ENCODE measurements at places on chromosomes 4 and X.

DNA sequence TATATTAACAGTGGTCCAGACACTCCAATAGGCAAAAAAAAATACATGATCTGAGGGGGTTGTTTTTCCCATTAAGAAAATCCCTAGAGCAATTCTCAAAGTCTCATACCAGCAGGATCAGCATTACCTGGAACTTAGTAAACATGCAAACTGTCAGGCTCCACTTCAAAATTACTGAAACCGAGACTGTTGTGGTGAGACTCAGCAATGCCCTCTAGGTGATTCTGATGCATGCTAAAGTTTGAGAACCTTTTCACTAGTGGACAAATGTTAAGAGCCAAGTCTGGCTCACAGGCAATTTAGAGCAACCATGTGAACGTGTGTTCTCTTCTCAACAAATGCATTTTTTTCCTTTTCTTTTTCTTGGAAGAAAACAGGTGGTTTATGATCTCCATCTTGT is 30.2 kb downstream of the NEK1 start:
- DNase-seq: no peak

DNA sequence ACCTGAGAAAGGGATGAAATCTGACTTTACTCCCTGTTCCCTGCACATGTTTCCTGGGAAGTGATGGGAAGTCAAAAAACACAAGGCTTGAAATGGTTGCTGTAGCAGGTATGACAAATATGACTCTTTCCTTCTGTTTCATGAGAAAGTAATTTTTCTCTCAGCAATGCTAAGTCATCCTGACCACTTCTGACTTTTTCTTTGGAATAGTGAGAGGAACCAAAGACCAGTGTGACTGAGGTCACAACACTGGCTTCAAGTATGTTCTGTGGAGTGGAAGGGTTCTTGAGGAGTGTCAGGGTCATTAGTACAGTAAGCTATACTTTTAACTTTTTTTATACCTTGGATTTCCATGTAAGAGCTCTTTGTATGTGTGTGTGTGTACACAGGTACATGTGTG is 225.3 kb downstream of the PPP3CA start:
- DNase-seq: no peak

DNA sequence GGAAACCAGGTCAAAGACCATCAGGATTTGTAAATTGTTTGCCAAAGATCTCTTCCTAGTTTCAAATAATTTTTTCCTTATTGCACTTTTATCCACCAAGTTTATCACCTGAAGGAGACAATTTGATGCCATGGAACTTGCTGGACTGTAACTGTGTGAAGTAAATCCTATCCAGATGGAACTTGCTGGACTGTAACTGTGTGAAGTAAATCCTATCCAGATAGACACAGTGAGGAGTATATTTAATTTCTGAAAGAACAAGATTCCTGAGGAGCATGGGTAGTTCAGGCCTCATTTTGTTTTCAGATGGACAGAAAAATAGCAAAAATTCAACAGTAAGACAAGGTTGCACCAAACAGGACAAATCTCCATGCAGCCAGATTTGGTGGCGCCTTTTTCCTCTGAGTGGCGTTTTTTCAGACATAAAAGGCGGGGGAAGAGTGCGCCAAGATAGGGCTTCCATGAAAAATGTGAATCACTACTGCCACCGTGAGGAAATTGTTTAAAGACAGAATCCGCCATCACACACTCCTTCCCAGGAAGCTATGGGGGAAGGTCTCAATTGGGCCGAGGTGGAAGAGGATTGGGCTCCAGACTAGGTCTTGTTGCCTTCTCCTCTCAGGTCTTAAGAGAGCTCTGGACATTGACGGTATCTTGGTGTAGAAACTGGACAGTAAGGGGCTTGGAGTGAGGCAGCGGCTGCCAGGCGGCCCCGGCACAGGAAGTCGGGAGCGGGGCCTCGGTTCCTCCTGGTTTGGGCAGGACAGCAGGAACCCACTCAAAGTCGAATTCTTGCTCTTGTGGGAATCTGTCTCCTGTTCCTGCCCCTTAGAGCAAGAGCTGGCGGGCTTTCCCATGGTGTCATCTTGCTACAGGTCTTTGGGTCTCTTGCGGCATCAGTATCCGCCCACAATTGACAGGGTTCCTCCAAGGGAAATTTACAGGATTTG is 234.7 kb downstream of the OR13H1 start:
- no peak for DNase-seq

GRCh38 chrX:39506131-39506530 is 591.6 kb downstream of the BCOR start:
- no peak for DNase-seq

DNA sequence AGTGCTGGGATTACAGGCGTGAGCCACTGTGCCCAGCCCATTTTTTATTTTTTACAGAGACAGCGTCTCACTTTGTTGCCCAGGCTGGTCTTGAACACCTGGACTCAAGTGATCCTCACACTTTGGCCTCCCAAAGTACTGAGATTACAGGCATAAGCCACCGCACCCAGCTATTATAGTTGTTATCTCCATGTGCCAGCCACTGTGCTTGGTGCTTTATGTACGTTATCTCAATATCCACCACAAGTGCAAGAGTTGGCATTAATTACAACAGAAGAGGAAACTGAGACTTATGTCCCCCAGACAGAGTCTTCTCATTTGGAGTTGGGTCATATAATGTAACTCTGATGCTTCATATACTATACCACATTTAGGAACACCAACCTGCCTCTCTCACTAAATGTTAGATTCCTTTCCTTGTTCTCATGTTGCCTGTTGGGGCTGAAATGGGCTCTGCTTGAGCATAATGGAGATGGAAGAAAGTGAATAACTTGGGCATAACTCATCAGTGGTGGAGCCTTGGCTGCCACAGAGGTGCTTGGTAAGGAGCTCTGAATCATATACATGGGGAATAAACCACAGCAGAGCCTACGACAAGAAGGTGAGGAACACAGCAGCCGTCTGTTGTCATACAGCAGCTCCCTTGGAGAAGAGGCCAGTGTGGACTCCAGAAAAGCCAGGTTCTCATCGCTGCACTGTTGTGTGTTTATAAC is 84.3 kb downstream of the SPRY1 start:
- no peak for DNase-seq

- DNase-seq: peak; percentile 18
Measured at GRCh38 chrX:130330706-130331105, 9.0 kb upstream of the SLC25A14 start.

GRCh38 chr4:104490096-104490769 is 4.5 kb downstream of the CXXC4 start:
- no peak for DNase-seq

GRCh38 chr4:145019346-145019745 is 78.7 kb downstream of the ANAPC10 start:
- DNase-seq: no peak

Data from umbilical cord (tissue), 2 donors.